ENCODE measurements at places on chromosomes 12 and 14.

- no peak for DNase-seq
These were observed 1.4 kb upstream of the CHFR start for GRCh38 chr12:132888852-132889251.

- DNase-seq: no peak
These were observed 131.9 kb downstream of the HMGA2 start for GRCh38 chr12:65956056-65956738.

- no peak for DNase-seq
These were observed 213.5 kb downstream of the BCL11B start for GRCh38 chr14:99058542-99058941.

GRCh38 chr14:100303179-100303578, 3.1 kb downstream of the SLC25A29 start:
- DNase-seq: no peak

GRCh38 chr12:1056390-1056789, 65.4 kb downstream of the ERC1 start:
- DNase-seq: no peak

- DNase-seq: no peak
These were observed 42.5 kb upstream of the HMGA2 start for GRCh38 chr12:65781681-65782269.

- DNase-seq: no peak
These were observed 450 bp downstream of the DDN start for GRCh38 chr12:48998497-48999353.

- DNase-seq: no peak
These were observed 3.8 kb upstream of the B3GNT4 start for GRCh38 chr12:122199484-122200355.

GRCh38 chr14:74616996-74617700, 5.1 kb upstream of the LTBP2 start:
- no peak for DNase-seq
